NCI-H69 (cell line): ENCODE measurements at places on chromosomes 7 and 10.
A peak's percentile ranks its signal among the peaks of the same experiment; 100 is the strongest.

- peak; percentile 92 for DNase-seq
Observed at GRCh38 chr7:30430276-30430675, 48.3 kb downstream of the NOD1 start.

DNA sequence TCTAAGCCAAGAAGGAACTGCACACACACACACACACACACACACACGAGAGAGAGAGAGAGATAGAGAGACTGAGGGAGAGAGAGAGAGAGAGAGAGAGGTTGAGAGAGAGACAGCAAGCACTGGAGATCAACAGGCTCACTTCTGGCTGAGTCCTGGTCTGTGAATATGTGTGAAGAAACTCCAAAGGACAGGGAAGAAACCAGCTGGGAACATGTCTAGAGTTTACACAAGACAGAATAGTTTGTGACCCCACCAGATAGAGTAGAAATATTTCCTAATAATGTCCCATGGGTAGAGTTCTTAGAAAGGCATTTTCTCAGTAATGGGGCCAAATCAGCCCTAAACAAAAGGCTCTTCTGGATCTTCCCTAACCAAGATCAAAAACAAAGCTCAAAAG is 155.5 kb upstream of the IGFBP3 start:
- DNase-seq, result no peak

DNA sequence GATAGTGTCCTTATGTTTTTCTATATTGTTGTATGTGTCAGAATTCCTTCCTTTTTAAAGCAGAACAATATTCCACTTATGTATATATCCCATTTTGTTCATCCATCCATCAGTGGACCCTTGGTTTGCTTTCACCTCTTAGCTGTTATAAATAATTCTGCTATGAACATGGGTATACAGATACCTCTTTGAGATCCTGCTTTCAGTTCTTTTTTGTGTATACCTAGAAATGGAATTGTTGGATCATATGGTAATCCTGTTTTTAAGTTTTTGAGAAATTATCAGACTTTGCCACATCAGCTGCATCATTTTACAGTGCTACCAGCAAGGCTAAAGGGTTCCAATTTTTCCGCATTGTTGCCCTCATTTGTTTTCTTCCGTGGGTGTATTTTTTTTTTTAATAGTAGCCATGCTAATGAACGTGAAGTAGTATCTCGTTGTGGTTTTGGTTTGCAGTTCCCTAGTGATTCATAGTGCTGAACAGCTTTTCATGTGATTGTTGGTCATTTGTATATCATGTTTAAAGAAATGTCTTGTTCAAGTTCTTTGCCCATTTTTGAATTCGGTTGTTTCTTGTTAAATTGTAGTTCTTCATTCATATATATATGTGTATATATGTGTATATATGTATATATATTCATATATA is 87.8 kb downstream of the LCOR start:
- DNase-seq, result no peak

GRCh38 chr10:91856637-91857036 is 52.6 kb downstream of the FGFBP3 start:
- peak; percentile 5 for DNase-seq

- DNase-seq, result no peak
Observed at GRCh38 chr10:70742537-70743429, 42.4 kb downstream of the TBATA start.

DNA sequence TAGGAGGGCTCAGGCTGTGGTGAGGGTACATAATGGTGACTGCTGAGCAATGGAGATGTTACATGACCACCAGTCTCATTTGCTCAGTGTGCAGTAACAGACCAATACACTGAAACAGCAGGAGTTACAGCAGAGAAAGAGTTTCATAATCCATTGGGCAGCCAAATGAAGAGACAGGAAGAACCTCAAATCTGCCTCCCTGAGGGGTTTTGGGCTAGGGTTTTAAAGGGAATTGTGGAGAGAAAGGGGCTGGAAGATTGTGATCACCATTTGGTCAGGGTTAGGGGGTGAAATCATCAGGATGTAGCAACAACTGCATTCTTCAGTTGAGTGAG is 838.3 kb downstream of the GRID1 start:
- DNase-seq, result no peak

- peak; percentile 29 for DNase-seq
Observed at GRCh38 chr7:84372155-84372621, 177.6 kb upstream of the SEMA3A start.

DNA sequence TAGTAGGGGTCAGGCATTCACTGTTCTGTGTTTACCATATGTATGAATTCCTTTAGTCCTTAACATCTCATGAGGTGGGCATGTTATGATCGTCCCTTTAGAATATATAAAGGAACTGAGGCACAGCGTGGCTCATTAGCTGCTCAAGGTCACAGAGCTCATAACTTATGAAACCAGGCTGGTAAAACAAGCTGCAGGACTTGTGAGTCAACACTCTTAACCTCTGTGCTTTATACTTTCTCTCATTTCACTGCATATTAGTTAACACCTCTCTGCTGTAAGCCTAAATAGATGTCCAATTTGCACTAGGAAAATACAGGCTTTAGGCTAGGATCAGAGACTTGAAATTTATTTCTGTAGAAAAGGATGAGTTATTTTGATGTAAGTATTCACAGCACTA is 180.3 kb upstream of the HDAC9 start:
- no peak for DNase-seq

- no peak for DNase-seq
Observed at GRCh38 chr7:727806-728460, 852 bp upstream of the PRKAR1B start.

GRCh38 chr10:15158972-15159371 is 9.5 kb downstream of the NMT2 start:
- no peak for DNase-seq

DNA sequence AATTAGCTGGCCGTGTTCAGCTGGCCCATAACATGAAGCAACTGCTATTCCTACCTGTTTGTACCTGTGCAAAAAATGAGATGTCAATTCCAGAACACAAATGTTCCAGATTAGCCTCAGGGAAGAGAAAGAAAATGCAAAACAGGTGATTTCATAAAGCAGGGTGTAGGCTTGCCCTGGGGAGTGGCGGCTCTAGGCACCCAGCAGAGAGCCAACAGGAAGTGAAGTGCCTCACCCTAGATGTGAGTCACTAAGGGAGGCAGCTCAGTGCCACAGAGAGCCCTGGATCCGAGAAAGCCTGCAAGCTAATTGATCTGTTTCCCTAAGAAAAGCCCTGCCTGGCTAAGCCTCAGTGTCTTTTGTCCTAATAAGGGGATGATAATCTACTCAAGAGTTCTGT is 240.0 kb downstream of the ARHGAP21 start:
- peak; percentile 4 for DNase-seq

- DNase-seq, result no peak
Observed at GRCh38 chr7:43138710-43139109, 26.3 kb downstream of the HECW1 start.

DNA sequence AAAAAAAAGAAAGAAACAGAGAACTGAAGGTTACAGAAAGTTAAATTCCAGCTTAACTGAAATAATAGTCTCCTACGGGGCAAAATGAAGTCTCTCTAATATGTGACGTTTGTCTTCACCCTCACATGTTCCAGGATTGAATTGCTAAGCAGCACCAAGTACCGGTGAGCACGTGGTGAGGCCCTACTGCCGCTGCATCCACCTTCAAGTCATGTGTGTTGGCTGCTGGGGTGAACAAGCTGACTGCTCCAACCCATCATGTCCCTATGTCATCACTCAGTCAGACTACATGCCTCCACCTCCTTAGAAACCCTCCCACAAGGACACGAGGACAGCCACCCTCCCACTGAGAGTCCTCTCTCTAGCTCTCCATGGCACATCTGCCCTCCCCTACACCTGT is 35.4 kb upstream of the NPFFR1 start:
- DNase-seq, result peak; percentile 65

DNA sequence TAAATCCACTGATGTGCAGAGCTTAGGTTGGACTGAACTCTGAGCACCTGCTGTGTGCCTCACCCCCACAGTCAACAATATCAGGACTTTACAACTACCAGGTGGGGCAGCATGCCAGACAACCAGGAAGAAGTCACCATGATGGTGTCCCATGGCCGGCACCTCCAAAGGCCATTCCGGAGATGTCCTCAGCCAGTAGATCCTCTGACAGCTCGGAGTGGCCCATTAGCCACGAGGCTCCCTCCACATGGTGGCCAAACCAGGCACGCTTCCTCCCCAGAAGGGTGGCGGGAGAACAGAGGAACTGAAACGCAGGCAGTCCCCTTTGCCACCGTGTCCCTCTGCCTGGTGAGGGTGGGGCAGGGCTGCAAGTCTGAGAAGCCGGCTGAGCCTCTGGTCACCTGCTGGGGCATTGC is 390.0 kb downstream of the TNS3 start:
- no peak for DNase-seq

DNA sequence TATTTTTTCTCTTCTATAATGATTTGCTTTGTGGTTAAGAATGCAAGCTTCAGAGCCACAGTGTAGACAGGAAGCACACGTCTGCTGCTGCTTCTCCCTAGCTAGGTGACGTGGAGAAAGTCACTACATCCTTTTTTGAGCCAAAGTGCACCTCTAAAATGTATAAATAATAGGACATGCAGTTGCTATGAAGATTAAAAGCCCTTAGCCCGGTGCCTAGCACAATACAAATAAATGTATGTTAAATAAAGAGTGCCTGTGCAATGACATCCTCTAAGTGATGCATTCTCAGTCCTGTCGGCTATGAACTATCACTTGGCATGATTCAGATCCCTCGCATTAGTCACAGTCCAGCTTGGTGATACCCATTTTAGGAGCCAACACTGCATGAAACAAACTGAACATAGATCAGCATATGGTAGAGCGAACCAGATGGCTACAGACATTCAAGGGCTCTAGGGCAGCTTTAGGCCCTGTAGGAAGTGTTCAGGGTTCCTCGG is 4.8 kb upstream of the TRDMT1 start:
- DNase-seq, result no peak

DNA sequence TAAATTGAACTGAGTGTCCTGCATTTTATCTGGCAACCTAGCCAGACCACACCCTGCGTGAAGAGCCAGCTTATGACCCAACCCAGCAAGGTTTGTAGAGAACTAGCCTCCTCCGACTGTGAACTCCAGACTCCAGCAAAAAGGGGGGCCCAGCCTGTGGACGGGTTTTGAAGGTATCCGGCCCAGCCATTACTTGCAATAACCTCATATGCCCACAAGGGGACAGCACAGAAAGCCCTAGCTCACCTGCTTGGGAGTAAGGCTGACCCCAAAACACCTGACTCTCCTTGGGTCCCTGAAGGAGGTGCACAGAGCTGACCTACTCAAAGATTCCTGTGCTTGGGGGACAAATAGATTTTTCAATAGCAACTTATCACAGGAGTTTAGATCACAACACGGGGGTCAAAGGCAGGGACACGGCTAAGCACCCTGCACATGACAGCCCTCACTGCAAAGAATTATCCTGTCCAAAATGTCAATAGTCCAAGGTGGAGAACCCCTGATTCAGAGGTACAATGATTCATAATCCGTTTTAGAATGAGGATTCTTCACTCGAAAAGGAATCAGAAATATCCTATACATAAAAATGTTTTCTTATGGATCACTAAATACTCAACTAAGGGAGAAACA is 4.6 kb downstream of the TRPV6 start:
- DNase-seq, result peak; percentile 22

- DNase-seq, result peak; percentile 6
Observed at GRCh38 chr10:78746155-78746763, 322.5 kb upstream of the ZMIZ1 start.
